ENCODE measurements at places on chromosomes 3 and 15.

DNA sequence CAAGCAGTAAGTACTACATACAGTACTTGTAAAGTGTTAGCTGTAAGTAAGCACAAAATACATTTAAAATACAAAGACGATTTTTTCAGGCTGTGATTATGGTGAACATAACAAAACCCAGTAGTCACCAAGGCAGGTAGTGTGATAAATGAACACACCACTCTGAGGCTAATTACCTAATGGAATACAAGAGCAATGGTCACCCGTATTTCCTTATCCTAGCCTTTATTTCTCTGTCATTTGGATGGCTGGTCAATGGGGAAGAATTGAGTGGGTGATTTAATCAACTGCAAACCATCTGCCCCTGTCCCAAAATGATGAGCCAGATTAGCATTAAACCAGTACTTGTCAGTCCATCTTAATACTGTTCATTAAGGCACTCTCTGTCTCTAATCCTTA lies 89.2 kb upstream of the CGNL1 start:
- no peak for DNase-seq

DNA sequence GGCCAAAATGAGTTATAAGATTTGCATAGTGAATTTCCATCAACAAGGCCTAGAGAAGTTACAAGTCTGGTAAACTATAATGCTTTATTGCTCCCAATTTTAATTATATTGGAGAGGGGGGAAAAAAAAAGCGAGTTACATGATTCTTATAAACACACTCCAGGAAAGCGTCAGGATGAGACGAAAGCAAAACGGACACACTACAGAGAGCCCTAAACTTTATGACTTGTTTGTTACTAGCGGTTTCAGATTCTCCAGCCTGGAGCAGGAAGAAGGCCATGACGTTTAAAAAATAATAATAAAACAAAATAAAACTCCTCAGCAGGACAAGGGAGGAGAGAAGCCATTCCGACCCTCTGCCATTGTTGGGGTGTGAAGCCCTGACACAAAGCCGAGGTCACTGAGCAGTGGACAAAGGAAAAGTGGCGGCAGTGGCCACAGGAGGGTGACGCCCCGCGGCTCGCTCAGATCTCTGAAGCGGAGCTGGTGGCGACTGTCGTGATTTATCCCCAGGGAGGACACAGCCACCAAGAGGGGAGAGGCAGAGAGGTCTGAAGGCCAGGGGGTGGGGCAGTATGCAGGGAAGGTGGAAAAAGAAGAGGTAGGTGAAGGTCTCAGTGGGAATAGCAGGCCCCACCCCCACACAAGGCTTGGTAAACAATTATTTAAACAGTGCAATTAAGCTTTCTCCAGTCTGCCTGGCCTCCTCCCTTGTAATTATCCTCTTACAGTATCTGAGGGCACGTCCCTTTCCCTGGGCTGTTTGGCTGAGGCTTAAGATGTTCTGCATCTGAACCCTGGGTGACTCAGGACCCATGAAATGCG lies 45.3 kb downstream of the ADAMTS9 start:
- no peak for DNase-seq

GRCh38 chr3:179015551-179016020 lies 56.0 kb downstream of the ZMAT3 start:
- DNase-seq, result peak; percentile 24

DNA sequence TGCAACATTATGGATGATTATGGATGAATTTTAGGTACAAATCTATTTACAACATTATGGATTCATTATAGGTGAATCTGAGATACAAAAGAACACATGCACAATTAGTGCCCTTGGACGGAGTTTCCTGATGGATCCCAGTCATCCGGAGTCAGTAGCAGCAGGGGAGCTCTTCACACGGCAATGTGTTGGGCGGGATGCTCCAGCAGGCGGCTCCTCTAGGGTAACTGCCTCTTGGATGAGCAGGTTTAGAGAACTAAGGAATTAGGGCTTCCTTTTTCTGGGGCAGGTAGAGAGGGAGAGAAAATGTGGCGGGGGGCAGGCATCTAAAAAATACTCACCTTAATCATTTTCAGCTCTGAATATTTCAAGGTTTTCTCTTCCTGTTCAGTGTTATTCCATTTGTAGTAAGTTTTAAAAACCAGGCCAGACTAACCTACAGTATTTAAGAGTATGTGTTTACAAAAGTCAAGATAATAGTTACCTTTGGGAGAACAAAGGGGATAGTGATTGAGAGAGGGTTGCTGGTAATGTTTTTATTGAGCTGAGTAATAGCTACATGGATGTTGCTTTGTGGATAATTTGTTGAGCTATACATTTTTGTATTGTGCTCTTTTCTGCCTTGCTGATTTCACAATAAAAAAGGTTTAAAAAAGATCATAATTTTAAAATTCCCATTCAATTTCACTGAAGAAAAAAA lies 27.4 kb upstream of the GOLM2 start:
- DNase-seq, result no peak

- DNase-seq, result no peak
Observed at GRCh38 chr15:49720261-49720660, 99.4 kb downstream of the DTWD1 start.

DNA sequence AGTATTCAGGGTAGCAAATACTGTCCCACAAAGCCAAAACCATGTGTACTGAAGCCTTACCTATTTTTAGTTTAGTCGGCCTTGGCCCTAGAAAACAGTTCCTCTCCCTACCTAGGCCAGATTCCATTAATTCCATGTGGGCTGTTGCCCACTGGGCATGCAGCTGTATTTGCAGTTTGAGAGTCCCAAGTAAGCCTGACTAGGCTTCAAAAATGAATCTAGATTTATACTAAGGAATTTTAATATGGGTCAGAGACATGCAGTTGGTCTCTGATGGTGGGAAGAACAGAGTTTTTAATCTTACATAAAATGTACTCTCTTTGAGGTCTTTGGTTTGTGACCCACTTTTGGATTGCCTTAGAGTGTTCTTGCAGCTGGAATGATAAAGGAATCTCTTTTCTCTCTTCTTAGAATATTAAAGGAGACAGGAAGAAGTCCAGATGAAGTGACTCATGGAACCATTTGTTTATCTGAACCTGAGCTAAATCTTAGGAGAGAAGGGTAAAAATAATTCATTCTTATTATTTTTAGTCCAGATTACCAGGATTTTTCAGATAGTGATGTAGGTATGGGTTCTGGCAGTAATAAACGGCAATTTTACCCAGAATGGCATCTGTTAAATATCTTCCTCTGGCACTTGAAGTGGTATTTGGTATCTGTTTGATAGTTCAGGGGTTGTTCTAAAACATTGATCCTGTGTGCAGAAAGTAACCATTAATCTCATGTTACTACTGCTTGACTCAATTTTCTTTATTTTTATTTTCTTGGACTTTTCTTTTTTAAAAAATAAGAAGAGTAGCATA lies 33.8 kb downstream of the GLCE start:
- no peak for DNase-seq

GRCh38 chr3:4151859-4152258 lies 151.3 kb upstream of the SETMAR start:
- no peak for DNase-seq

DNA sequence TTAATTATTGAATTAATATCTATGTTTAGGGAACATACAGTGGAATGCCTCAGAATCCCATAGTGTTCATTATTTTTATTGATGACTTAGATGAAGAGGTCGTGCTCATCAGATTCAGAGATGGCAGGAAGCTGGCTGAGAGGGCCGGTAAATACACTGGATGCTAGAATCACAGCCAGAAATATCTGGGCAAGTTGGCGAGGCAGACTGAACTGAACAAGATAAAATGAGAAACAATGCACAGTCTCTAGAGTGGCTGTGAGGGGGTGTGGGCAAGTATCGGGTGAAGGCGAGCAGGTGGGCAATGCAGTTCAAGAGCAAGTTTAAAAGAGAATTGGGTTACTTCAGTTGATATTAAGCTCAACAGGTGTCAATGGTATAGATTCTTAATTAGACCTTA lies 5.9 kb downstream of the DGKG start:
- no peak for DNase-seq

DNA sequence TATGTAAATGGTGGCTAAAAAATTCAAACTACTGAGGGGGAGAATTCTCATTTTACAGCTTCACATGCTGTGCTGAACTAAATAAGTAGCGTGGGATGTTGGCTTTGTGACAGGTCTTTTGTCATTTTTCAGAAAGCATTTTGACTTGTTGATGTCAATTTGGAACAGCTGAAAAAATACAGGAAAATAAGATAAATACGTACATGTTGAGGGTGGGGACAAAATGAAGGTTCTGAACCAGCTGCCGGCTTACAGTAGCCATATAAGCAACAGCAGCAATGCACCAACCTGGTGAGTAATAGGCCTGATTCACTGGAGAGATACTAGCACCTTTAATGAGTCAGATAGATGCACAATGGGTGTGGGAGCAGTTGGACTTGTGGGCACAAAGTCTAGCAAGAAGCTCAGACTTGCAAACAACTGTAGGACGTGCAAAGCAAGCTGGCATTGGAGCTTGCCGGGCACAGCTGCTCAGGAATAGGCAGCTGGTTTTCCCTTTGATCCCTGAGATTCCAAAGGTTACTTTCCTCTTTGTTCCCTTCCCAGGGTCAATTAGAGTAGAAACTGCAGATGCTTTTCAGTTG lies 12.9 kb downstream of the B3GNT5 start:
- DNase-seq, result no peak

- no peak for DNase-seq
Observed at GRCh38 chr15:43219929-43220928, 589 bp downstream of the EPB42 start.

DNA sequence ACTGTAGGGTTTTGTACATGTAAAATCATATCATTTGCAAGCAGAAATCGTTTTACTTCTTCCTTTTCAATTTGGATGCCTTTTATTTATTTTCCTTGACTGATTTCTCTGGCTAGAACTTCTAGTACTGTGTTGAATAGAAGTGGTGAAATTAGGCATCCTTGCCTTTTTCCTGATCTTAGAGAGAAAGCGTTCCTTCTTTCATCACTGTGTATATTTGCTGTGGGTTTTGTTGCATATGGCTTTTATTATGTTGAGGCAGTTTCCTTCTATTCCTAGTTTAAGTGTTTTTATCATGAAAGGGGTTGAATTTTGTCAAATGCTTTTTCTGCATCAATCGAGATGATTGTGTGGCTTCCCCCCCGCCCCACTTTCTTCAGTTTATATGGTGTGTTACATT lies 140.9 kb downstream of the ATG7 start:
- no peak for DNase-seq

- no peak for DNase-seq
Observed at GRCh38 chr3:149432149-149432548, 42.3 kb upstream of the TM4SF4 start.

DNA sequence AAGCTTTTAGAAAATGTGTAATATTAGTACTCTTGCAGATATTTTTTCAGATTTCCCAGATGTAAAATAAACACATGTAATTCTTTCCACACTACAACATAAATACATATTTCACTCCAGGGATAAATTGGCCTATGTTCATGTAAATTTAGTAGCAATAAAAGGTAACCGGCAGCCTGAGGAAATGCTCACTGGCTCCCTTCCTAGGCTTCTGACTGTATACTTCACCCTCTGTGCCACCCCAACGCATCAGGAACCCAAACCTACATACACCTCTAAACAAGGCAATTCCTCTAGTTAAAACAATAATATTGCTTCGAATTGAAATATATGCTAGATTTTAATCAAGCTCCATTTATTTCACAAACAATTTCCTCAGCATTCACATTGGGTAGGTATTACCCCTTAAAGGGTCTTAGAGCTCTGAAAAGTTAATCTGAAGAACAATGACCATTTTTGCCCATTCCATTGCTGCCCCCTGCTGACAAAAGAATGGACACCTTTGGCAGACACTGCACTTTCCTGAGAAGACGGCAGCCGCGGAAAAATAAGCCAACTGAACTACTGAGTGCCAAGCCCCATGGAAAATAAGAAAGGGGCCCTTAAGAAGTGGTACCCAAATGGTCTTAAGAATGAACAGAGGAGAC lies 212.5 kb downstream of the OSBPL10 start:
- DNase-seq, result peak; percentile 41

GRCh38 chr15:65824941-65825544 lies 33.0 kb upstream of the DENND4A start:
- no peak for DNase-seq

DNA sequence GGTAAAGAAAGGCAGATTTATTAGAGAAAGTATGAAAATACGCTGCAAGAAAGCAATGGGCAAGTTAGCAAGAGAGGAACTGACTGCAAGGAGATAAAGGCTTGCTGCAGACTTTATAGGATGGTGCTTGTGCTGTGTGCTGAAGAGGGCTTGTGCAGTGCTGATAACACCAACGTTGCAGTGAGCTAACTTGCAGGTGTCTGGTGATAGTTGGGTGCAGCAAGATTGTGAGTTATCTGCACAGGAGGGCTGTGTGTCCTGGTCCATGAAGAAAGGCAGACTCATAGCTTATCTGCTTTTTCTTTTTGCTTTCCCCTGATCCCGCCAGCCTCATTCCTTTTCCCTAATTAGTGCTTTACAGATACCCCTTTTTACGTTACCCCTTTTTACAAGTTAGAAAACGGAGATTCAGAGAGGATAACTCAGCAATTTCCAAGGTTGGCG lies 58.0 kb upstream of the ZNF148 start:
- DNase-seq, result no peak

GRCh38 chr3:170713653-170714052 lies 127.8 kb upstream of the SLC7A14 start:
- DNase-seq, result no peak

- no peak for DNase-seq
Observed at GRCh38 chr15:41465822-41466421, 27.8 kb upstream of the ITPKA start.

DNA sequence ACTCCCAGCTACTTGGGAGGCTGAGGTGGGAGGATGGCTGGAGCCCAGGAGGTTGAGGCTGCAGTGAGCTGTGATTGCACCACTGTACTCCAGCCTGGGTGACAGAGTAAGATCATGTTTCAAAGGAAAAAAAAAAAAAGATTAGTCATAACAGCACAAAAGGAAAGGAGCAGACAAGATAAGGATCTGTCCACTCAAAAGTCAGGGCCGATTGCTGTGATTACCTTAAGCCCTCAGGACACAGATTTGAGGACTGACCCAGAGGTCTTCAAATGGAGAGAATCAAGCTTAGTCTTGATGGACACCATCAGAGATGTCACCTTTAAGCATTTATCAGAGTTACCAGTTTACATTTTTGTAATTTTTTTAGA lies 23.9 kb upstream of the HEG1 start:
- no peak for DNase-seq

DNA sequence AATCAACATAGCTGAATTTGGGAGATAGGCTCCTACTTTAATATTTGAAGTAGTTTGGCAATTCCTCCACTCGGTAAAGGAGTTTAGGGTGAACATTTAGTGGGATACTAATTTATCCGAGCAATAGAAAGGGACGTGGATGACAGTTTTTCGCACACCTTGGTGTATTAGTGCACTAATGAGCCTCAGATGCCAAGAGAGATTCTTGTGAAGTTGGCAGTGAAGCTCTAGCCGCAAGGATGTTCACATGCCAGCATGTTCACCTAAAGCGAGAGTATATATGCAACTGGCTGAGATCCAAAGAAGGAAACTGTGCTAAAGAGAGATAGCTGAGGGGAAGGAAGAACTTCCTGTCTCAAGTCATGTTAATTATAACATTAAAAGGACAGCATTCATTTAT lies 58.5 kb downstream of the TGFBR2 start:
- DNase-seq, result no peak

Measured in CD4-positive, alpha-beta T cell (primary cell).